ENCODE measurements at places on chromosomes 2 and 18. TPM values are rescaled to one million over a fixed set of nuclear protein-coding genes. Genes with fewer than 3 reads are reported as not detected.

BMPR2 gene
- total RNA-seq: 13.4 TPM

GPN1 gene
- 60.0 TPM for total RNA-seq

ABCA12 gene
- 0.22 TPM for total RNA-seq

B4GALT6 gene
- total RNA-seq: 6.7 TPM

STARD6 gene
- not detected for total RNA-seq

TBR1 gene
- total RNA-seq: 0.03 TPM

IGFBP2 gene
- 93.5 TPM for total RNA-seq

NOSTRIN gene
- total RNA-seq: 2.2 TPM

GLI2 gene
- 26.1 TPM for total RNA-seq

ACMSD gene
- not detected for total RNA-seq

Data from A549 treated with GW870086 at 1 μM for 4 hours (cell line).